ENCODE measurements at places on chromosomes 2 and 18.
A peak's percentile ranks its signal among the peaks of the same experiment; 100 is the strongest.

- DNase-seq: no peak
Observed at GRCh38 chr18:12595571-12596255, 62.2 kb downstream of the SPIRE1 start.

DNA sequence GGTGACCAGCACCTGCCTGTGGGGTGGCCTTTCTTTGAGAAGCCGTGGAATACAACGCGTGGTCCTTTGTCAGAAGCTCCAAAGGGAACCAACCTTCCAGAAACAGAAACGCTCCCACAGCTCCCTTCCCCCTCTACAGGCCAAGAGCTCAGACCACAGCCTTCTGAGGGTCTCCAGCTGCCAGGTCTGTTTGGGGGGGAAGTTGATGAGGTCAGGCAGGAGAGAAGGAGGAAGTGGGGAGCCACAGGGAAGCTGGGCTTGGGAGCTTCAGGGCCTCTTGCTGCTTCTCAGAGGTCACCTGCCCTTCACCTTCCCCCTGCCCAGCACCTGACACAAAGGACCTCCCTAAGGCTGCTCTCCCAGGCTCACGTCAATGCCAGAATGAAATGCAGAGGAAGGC, 287.7 kb upstream of the ID2 start:
- DNase-seq: no peak

- no peak for DNase-seq
Observed at GRCh38 chr2:169221745-169222369, 140.5 kb downstream of the LRP2 start.

- DNase-seq: no peak
Observed at GRCh38 chr2:233532971-233533370, 33.6 kb downstream of the USP40 start.

GRCh38 chr2:101140237-101140636, 10.9 kb downstream of the TBC1D8 start:
- DNase-seq: no peak

GRCh38 chr2:202114291-202114690, 41.2 kb downstream of the KIAA2012 start:
- DNase-seq: no peak

DNA sequence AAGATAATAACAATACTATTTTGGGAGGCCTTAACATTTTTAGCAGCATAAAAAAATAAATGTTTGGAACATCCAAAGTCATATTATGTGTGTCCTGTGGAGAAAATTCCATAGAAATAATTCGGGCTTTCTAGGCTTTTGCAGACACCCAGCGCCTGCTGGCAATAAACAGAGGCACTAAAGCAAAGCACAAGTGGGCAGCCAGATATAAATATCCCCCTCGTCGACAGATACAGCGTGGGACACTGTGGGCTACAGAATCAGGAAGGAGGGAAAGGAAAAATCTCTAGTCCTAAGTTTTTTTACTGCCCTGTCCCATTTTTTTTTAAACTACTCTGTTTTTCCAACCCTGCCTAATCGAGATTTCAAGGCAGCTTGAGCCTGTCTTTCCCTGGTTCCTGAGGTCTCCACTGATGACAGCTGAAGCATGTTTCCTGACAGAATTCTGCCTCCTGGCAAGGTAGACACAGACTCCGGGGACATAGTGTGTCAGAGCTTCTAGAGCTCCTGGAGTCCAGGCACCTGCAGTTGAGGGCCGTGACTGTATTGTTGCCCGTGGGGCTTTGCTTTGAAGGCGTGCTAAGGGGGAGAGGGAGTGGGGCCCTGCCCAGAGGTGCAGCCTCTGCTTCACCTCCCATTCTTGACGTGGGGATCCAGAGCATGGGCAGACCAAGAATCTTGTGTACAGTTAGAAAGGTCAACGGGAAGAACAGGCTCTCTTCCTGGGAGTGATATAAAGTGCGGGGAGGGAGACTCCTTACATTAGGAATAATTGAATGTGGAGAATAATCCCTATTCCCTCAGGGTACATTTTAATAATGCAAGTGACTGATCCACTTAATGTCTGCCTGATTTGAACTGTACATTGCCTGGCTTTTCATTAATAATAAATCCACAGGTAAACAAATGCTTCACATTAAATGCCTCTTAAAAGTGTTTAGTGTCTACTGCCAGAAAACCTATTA, 232.3 kb downstream of the DCC start:
- DNase-seq: no peak

DNA sequence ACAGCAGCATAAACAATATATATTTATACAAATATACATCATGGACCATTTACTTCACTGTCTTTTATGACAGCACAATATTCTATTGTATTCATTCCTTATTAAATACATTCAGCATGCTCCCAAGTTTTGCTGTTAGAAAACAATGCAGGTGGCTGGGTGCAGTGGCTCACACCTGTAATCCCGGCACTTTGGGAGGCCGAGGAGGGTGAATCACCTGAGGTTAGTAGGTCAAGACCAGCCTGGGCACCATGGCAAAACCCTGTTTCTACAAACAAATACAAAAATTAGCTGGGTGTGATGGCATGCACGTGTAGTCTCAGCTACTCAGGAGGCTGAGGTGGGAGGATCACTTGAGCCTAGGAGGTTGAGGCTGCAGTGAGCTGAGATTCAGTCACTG, 39.0 kb downstream of the NPC1 start:
- DNase-seq: no peak

- DNase-seq: peak; percentile 87
Observed at GRCh38 chr2:61707984-61708852, 145.6 kb downstream of the FAM161A start.

GRCh38 chr2:23384551-23385343, at the start of gene KLHL29:
KLHL29 (plus strand) TSS chr2:23385179; CDS start chr2:23562197, 177,018 bp downstream.
- DNase-seq: peak; percentile 35

GRCh38 chr2:30974092-30974491, 164.1 kb downstream of the GALNT14 start:
- no peak for DNase-seq

DNA sequence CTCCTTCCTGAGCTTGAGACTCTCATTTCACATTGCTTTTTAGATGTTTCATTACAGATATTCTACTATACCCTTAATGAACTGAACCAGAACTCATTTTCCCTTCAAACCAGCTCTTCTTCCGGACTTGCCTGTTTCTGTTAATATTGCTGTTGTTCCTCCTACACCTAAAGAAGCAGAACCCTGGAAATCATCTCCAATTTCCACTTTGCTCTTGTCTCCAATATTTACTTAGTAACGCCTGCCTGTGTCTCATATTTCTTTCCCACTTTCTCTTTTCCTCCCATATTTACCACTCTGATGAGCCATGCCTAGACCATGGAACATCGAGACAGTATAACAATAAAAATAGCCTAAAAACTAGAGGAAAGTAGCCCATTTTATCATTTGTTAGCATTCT, 17.9 kb upstream of the GMCL1 start:
- DNase-seq: no peak

DNA sequence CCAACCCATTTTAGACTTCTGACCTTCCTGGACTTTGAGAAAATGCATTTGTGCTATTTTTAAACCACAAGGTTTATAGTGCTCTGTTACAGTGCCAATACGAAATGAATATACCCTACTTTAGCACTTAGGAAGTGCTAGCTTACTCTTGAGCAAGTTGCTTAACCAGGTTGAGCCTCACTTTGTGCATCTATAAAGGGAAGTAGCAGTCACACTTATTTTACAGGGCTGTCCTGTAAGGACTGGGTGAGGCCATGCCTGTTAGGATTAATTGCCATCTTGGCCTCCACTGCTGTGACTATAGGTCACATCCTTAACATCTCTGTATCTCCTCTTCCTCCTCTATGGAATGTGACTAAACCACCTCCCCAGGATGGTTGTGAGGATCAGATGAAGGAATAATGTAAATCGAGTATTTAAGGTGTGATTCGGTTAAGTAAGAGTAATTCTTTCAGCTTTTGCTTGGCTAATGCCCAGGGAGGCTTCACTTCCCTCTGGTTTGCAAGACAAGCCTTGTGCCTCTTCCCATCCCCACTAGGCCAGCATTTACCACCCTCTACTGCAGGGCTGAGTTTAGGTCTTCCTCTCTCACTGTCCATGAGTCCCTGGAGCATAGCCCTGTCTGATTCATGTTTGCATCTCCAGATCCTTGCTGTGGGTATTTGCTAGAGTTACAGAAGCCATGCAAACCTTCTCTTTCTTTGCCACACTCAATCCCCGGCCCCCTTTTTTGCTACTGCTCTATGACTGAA, 341.2 kb downstream of the ZNF521 start:
- no peak for DNase-seq

- DNase-seq: no peak
Observed at GRCh38 chr2:165952741-165953211, 800 bp downstream of the TTC21B start.

DNA sequence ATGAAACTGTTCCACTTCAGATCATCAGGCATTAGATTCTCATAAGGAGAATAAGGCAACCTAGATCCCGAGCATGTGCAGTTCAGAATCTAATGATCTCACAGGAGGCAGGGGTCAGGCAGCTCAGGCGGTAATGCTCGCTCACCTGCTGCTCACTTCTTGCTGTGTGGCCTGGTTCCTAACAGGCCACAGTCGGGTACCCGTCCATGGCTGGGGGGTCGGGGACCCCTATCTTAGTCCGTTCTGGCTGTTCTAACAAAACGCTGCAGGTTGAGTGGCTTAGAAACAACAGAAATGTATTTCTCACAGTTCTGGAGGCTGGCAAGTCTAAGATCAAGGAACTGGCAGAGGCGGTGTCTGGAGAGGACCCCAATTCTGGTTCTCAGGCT, 79.2 kb downstream of the ASB1 start:
- DNase-seq: no peak

- no peak for DNase-seq
Observed at GRCh38 chr2:197211881-197212342, 98.7 kb downstream of the ANKRD44 start.

DNA sequence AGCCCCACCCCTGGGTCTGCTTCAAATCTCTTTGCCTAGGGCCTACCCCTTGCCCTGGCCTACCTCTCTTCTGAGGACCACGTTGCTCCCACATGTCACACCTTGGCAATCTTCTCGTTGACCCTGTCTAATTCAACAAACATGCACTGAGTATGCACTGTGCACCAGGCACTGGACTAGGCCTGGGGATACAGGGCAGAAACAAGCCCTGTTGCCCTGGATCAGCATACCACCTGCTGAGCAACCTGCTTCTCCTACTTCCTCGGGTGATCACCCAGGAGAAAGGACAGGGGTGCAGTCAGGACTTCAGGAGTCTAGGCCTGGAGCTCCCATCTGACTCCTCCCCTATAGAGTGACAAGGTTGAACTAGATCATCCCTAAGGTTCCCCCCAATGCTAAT, 9.7 kb downstream of the WNT10A start:
- DNase-seq: no peak

GRCh38 chr2:160911258-160911657, 249.0 kb upstream of the TANK start:
- DNase-seq: no peak

- no peak for DNase-seq
Observed at GRCh38 chr18:21439431-21439846, 161.1 kb downstream of the ESCO1 start.

DNA sequence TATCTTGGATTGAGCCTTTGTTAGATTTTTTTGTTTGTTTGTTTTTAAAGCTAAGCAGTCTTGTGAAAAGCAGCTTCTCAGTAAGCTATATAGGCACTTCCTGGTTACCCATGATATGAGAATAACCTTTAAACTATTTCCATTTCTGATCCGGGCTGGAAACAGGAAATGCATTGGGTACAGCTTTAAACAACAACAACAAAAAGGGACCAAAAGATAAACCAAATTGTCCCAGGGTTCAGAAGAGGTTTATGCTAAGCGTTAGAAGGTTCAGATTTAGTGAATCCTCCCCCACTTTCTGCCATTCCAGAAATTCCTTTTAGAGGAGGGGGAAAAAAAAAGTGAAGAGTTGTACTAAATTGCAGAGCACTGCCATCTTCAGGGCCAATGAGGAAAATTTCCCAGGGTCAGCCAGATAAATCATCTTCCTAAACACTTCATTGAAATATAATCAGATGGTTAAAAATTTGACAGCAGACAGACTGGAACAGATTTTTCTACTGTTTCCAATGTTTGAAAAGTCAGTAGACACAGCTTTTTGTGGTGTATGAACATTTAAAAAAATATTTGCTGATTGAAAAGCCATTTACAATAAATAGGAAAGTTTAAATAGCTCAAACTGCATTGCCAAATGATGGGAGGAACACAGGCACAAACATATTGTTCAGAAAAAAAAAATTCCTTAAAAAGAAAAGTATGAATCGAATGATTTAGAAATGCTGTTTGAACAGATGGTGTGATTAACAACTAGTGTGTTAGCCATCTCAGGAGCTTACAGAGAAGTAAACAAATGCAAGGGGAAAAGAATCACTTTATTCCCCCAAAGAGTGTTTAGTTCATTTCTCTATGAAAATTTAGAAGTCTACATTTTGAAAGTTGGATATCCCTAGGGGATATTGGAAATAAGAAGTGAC, 189.9 kb upstream of the TANK start:
- peak; percentile 30 for DNase-seq

DNA sequence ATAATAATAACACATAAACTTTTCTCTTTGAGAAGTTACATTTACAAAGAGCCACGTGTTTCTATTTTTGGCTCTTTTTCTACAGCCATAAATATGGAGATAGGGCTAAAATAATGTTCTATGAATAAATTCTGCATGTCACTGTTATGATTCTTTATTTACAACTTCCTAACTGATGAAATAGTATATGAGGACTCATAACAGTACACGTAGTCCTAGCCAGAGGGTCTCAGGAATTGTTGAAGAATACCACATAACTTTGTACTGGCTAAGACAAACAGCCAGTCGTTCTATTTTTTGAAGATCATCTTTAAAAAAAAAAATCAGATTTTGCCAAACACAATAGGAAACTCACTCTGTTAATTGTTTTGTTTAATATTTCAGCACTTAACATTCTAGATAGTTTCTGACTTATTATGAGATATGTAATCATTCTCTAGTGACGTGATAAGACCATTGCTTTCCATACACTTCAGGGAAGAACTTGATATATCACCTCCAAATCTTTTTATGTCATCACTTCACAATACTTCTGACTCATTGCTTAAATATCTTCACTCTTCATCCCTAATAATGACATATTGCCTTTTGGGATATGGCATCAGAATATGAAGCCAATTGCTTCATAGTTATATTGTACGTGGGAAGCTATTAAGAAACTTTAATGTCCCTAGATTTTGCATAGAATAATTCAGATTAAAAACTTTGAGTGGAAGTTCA, 256.1 kb downstream of the XIRP2 start:
- no peak for DNase-seq

DNA sequence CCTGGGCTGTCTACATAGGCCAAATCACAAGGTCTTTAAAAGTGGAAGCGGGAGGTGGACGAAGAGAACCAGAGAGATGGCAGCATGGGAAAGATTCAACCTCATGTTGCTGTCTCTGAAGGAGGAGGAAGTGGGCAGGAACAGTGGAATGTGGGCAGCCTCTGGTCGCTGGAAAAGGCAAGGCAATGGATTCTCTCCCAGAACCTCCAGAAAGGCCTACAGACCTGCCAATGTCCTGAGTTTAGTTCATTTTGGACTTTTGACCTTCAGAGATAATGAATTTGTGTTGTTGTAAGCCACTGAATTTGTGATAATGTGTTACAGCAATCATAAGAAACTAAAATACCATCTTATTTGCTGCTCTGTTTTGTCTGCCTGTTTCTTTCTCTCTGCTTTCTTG, 122.5 kb downstream of the RNF152 start:
- DNase-seq: no peak

- no peak for DNase-seq
Observed at GRCh38 chr2:3447789-3448317, 68.4 kb downstream of the TRAPPC12 start.

All from NCI-H1092 treated with DMSO at 0.1 percent for 48 hours (cell line).